LHCN-M2 (cell line): ENCODE measurements at places on chromosomes 7 and 10. TPM values are rescaled to one million over a fixed set of nuclear protein-coding genes. Genes with fewer than 3 reads are reported as not detected.

The RRP12 gene
- total RNA-seq = 24.7 and 32.8 TPM in 2 replicates

The ZPBP gene
- not detected in 2 replicates for total RNA-seq

- DNase-seq = peak; percentile 30
Observed at GRCh38 chr10:97508342-97508741, 9.6 kb downstream of the UBTD1 start.

GRCh38 chr10:100969187-100970075 lies at the start of gene SEMA4G:
Gene SEMA4G (plus strand): TSS chr10:100969504. CDS start chr10:100972913, 3,409 bp downstream.
- peak; percentile 35 for DNase-seq
